Amygdala (tissue), 56 donors: ENCODE measurements at places on chromosomes 6 and 20.

DNA sequence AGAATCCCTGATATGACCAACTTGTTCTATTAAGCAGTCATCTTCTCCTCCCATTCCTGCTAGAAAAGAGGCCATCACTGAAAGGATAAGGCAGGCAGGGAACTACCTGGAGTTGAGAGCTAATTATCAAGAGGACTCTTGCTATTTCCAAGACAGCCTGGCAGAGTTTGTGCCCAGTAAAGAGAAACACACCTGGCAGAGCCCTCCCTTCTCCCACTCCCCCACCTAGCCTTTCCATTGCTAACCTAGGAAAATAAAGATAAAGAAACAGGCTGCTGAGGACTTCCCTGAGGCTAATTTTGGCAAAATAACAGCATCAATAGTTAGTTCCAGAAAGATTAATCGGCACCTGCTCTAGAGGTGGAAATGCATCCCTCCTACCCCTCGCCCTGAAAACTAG, 20.4 kb upstream of the RAB22A start:
- no peak for DNase-seq

- DNase-seq, result no peak
Measured at GRCh38 chr6:46284475-46284874, 113.7 kb upstream of the ENPP5 start.

DNA sequence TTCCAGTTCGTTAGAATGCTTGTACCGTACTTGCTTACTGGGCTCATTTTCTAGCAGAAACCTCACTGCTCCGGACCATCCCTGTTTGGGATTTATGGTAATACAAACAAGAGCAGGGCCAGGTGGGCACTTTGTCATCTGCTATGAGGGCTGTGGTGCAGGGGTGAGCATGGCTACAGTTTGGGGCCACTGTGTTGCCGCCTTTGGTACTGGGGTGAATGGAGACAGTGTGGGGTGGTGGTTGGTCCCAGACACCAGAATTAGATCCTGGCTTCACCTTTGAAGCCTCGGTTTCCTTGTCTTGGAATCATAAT, 95.0 kb downstream of the TOX2 start:
- no peak for DNase-seq

GRCh38 chr6:110626442-110626841, 150.0 kb upstream of the SLC22A16 start:
- no peak for DNase-seq

GRCh38 chr6:6901205-6901719, 206.5 kb upstream of the RREB1 start:
- DNase-seq, result no peak
